Frontal cortex (tissue), 4 donors: ENCODE measurements at places on chromosomes 11 and 22.

DNA sequence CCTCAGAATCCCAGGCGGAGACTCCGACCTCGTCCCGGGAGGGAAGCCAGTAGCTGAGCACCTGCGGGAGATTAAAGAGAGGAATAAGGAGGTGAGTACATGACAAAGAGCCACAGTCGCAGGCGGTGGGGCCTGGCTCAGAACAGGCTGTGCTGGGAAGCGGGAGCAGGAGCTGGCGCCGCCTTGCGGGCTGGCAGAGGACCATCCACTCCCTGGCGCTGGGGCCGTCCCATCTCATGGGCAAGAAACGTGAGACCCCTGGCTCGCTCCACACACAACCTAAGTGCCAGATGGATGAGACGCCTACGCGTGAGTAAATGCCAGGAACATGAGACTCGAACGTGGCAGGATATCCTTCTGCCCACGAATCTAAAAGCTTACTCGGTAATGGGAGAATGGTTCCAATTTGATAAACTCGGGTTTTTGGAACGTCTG lies 6.3 kb downstream of the CEND1 start:
- DNase-seq, result peak; percentile 66

DNA sequence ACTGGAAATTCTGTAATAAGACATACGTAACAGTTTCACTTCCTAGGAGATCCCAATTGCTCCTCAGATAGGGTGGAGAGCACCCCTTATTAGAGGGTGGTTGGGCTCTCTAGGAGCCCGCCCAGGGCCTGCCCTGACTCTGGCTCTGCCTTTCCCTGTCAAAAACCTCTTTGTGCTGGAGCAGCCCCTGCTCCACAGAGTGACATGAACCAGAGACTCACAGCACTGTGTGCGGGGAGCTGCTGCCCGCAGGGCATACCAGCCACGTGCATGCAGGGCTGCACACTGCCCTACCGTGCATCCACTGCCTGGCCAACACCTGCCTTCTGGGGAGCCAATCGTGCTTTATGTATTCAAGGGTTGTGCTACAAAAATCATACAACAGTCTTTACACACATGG lies 24.3 kb downstream of the KCNQ1OT1 start:
- peak; percentile 34 for DNase-seq

- DNase-seq, result peak; percentile 21
Measured at GRCh38 chr11:77525455-77526091, 51.7 kb upstream of the PAK1 start.

DNA sequence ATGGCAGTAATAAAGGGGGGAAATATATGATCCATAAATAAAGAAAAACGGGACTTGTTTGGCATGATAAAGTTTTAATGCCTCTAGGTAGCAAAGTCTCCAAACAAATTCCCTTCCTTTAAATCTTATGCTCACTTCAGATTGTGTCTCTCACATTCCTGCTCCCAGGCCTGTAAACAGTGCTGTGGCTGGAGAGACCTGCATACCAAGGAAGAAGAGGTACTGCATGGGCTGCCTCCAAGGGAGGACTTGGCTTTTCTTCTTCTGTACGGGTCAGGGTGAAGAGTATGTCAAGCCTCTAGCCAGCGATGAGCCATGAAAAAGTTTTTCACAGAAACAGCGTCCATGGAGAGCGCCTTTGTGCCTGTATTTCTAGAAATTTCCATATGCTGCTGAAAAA lies 161.8 kb downstream of the KIRREL3 start:
- DNase-seq, result no peak

DNA sequence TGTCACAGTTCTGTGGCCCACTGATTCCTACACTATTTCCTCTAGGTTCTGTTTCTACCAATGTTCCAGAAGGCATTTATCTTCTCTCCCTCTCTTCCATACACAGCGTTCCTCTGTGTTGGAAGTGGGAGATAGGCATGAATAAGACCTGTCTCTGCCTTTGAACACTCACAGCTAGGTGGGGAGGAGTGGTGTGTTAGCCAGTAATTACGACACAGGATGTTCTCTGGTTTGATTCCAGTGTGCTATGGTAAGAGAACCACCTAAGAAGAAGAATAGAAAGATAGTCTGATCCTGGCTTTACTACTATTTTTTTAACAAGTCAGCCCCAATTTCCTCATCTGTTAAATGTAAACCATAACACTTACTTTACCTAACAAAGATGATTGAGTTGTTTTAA lies 200.2 kb upstream of the MTMR2 start:
- DNase-seq, result no peak

DNA sequence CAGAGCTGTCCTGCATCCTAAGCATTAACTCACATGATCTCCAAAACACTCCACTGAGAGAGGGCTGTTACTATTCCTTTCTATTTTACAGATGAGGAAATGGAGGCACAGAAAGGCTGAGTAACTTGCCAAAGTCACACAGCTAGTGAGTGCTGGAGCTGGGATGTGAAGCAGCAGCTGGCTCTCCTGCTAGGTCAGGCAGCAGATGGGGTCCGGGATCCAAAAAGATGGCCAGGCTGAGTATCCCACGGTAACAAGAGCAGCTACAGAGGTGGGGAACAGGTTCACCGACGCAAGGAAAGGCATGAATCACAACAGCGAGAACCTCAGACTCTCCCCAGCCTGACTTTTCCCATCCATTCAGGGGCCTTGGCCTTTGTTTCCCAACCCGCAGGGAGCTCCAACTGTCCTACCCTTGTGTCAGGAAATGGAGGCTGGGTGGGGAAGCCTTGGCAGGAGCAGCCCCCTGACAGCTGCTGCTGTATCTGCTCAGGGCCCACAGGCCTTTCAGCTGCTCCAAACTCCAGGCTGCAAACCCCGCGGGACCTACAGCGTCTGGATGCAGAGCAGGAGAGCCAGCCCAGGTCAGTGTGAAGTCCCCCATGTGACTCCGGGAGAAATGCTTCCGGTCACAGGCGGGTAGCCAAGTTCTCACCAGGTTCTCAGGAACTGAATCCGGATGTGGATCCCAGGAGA lies 29.5 kb downstream of the DKK3 start:
- no peak for DNase-seq

GRCh38 chr11:85170184-85170583 lies 457.0 kb downstream of the DLG2 start:
- no peak for DNase-seq

- no peak for DNase-seq
Measured at GRCh38 chr11:95968585-95968984, 44.7 kb upstream of the MTMR2 start.

DNA sequence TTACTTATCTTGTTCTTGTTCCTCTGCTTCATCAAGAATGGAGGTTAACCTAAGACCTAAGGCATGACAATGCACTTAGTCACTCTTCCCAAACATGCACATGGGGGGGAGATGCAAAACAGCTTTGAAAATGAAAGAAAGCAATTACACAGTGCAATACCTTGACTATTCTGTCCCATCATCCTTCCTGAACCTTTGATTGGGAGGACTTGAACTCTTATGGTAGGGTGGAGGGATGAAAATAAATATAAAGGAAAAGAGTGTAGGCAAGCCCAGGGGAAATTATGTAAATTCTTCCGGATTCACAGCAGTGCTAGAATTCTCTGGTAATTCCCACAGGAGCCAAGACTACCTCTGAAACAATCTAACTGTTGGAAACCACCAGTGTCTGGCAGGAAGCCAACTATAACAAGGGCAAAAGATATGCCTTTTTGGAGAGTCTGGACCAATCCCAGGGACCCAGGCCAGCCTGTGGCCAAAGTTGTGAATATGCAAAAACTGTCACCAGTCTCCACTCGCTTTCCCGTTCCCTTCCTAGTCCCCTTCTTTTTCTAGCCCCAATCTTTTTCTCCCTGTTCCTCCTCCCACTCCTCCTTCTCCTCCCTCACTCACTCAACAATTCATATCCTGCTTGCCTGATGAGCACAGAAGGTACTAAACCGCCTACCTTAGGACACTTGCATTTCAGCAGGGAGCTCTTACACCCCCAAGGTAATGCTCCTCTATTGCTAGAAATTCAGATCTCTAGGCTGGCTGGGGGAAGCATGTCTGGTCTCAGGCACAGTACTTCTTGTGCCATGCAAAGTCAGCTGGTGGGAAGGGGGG lies 2.5 kb upstream of the RCN1 start:
- peak; percentile 12 for DNase-seq

DNA sequence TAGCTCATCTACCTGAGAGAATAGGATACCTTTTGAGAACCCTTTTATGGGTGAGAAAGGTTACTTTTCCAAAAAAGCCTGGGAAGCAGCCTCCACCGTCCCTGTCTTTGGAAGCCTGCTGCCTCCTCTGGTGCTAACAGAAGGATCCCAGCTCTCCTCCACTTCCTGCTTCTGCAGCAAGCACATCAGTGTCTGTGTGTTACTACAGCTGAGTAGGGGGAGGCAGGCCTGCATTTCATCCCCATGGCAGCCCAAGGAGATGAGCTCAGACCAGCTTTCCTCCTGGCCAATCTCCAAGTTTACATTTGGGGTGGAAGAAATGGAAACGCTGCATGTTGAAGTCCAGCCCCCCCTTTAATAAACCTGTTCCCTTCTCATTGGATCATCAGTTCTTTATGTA lies 7.4 kb upstream of the CCDC34 start:
- DNase-seq, result no peak

GRCh38 chr11:124069429-124070401 lies 28.6 kb upstream of the OR10G7 start:
- DNase-seq, result no peak

- DNase-seq, result no peak
Measured at GRCh38 chr11:37598381-37598780, 1000.3 kb upstream of the RAG2 start.

DNA sequence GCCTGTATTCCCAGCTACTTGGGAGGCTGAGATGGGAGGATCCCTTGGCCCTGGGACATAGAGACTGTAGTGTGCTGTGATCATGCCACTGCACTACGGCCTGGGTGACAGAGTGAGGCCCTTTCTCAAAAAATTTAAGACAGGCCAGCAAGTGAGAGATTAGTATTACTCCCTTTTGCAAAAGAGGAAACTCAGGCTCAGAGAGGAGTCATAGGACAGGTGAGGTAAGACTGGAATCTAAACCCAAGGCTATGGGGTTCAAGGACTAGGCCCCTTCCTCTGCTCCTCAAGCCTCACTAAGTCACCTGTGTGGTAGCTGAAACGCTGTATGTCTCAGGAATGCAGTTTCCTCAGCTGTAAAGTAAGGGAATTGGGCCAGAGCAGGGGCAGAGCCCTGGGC lies 1.6 kb upstream of the P2RY2 start:
- no peak for DNase-seq

- DNase-seq, result no peak
Measured at GRCh38 chr22:44916281-44917231, 93.2 kb downstream of the PHF21B start.

DNA sequence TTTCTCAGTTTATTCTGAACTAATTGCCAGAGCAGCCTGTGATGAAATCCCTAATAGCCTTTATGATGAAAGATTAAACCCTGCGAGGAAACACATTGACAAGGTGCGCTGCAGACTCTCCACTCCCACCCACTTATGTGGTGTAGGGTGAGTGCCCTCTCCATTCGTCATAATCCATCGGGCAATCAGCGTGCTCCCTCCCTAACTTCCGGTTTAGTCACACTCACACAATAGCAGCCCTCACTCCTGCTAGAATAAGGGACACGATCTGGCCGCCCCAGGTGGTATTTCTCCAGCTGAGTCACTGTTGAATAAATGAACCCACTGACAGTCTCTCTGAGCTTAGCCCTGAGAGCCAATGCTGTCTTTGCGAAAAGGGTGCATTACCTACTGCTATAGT lies 188.3 kb downstream of the OPCML start:
- no peak for DNase-seq

GRCh38 chr11:44955015-44955738 lies 4.5 kb upstream of the TP53I11 start:
- DNase-seq, result peak; percentile 35

GRCh38 chr11:27159335-27159679 lies 118.7 kb downstream of the BBOX1 start:
- no peak for DNase-seq
